Activated CD4-positive, alpha-beta T cell treated with anti-CD3 and anti-CD28 coated beads, Interleukin-2, amount 10 ng/mL, durations not matched to agents 7 days and 5 days (primary cell): ENCODE measurements at places on chromosomes 5 and 9.

GRCh38 chr9:92610470-92611420 is 59.2 kb downstream of the IPPK start:
- DNase-seq, result no peak

DNA sequence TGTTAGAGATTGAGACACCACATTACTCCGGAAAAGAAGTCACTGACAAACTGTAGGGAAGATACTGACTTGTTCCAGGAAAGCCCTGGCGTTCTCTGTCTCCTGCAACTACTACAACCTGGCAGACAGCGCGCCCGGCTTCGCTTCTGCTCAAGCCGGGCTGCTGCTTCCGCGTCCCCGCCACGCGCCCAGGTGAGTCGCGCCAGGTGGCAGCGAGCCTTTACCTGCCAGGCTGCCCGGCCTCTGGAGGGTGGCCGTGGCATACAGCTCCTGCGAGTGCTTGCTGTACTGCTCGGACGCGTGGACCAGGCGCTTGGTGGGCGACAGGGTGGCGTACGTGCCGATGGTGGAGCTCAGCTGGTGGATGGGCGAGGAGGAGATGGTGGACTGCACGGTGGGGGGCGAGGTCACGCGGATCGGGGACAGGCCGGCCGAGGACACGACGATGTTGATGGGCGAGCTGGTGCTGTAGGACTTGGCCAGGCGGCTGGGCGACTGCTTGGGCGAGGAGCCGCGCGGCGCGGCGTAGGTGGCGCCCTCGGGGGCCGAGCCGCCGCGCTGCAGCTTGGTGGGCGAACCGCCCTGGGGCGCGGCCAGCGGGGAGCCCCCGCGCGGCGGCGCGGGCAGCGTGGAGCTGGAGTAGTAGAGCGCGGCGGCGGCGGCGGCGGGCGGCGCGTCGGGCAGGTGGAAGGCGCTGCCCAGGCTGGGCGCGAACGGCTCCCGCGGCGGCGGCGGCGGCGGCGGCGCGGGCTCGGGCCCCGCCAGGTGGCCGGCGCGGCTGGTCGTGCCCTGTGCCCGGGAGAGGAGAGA is 519.6 kb downstream of the CTNND2 start:
- DNase-seq, result no peak

- DNase-seq, result no peak
Measured at GRCh38 chr9:91258451-91258850, 103.3 kb downstream of the AUH start.

GRCh38 chr5:87103616-87104287 is 163.9 kb upstream of the RASA1 start:
- no peak for DNase-seq

GRCh38 chr5:7684826-7685225 is 166.1 kb downstream of the CFAP90 start:
- no peak for DNase-seq

DNA sequence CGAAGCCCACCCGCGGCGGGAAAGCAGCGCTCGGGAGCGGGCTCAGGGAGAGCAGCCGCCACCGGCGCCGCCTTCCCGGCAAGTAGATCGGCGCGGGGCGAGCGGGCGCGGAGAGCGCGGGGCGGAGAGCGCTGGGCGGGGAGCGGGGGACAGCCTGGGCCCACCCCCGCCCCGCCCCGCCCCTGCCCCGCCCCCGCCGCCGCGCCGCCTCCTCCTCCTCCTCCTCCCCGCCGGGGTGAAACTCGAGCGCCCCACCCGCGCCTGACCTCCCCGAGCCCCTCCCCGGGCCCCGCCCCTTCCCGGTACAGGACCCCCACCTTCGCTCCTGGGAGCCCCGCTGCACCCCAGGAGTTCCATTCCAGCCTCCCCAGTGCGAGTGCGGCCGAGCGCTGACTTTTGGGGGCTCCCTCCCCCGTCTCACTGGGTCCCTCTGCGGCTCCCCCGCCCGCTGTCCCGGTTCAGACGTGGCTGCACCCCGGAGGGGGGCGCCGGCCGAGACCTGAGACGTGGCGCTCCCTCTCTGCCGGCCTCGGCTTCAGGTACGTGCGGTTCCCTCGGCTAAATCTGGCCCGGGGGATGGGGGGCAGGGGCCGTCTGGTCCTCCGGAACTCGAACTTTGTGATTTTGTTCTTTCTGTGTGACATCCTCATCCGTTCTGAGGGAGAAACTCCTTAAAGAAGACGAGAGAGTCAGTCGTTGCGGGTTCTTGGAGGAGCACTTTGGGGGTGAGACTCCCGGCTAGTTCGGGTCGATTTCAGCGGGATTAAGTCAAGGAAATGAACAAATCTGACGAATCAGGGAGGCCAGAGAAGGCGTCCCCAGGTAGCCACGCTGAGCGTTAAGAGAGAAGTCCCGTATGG is at the start of gene SEMA5A:
SEMA5A (minus strand) TSS at position 84 of the 860 bp plus-strand sequence. CDS start 166,129 bp downstream, outside the sequence.
- DNase-seq, result peak; percentile 6

- no peak for DNase-seq
Measured at GRCh38 chr9:127545196-127546124, 66.6 kb upstream of the STXBP1 start.

GRCh38 chr9:135565141-135565628 is 3.6 kb downstream of the PAEP start:
- no peak for DNase-seq

DNA sequence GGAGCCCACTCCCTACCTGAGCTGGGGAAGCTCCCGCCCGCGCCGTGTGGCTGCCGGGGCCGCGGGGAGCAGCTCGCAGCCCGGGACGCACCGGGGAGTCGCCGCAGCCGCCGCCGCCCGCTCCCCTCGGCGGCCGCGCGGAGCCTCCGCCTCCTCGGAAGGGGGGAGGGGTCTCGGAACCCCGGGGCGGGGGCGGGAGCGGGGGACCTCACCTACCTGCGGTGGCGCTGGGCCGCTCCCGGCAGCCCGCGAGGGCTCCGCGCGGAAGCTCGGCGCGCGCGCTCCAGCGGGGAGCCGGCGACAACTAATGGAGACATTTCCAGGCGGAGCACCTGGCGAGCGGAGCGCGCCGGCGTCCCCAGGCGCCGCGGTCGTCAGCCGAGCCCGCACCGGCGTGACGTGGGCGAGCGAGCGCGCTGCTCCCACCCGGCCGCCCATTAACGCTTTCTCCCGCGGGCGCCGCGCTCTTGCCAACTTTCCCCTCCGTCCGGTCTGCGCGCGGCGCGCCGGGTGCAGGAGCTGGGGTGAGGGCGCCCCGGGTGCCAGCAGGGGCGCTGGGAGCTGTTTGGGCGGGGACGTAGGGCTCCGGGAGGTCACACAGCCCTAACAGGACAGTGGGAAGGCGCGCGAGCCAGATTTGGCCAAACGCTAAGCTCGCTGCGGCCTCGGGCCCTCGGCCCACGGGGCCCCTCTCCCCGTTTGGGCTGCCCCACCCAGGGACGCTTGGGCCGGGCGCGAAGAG is 4.3 kb upstream of the IRX4 start:
- DNase-seq, result no peak

DNA sequence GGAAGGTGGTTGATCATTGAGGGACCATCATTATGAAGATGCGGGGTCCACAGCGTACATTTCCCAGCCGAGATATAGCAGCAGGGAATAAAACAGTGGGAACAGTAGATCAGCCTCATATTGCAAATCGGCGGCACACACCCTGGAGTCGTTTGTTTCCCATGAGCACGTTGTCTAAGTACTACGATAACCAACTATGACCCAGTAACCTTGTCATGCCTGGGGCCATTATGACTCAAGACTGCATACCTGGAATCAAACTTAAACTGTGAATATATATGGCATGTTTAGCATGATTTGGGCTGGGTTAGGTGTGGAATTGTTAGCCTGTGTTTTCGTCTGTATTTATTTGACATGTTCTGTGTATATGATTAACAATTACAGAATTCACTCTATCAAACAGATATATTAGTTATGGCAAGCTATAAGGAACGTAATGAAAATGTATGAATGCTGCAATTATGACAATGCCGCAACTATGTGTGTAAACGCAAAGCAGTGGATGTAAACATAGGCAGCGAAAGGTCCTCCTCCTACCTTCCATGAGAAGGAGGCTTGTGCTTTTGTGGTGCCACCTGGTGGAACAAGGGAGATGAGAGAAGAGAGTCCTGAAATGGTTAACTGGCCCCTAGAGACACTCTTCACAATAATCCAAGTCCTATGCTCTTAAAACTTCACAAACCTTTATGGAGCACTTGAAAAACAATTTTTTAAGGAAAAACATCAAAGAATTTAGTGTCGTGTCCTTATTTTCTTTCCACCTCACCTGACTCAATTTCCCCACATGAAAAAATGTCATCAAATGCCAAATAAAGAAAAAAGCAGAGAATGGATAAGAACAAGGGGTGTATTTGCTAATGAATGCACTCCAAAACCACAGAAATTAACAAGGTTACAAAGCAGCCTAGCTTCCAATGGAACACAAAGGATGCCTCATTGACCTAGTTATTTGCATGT is 47.1 kb downstream of the SEMA5A start:
- DNase-seq, result no peak

GRCh38 chr5:68843624-68844364 is 250.0 kb upstream of the SLC30A5 start:
- no peak for DNase-seq

DNA sequence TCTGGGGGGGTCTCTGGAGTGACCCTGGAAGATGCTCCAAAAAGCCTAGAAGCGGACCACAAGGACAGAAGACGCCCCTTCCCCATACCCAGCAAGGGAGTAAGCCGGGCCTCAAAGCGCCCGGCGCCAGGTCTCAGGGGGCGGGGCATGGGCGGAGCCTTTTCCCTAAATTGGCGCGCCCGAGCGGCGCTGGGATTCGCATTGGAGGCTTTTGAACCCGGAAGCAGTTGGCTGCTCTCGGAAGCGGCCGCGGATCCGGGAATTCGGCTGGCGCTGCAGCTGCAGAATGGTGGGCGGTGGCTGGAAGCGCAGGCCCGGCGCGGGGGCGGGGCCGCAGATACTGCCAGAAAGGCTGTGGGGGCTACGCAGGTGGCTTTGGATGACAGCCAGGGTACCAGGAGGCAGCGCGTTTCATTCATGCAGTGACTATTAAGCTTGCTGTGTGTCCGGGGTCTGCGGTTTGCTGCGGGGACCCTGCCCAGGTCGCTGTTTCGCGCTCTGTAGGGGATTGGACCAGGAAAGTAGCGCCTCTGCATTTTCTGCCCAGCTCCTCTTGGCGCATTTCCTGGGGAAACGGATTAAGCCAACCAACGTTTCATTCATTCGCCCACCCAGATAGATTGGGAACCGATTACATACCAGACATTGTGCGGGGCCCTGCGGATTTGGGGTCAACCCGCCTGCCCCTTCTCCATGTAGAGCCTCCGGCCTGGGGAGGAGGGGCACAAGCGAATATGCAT is 83.0 kb upstream of the FREM1 start:
- DNase-seq, result peak; percentile 33

GRCh38 chr9:99544526-99544925 is 277.2 kb upstream of the NR4A3 start:
- no peak for DNase-seq

- peak; percentile 10 for DNase-seq
Measured at GRCh38 chr5:103120607-103121200, 603 bp downstream of the PPIP5K2 start.

GRCh38 chr5:141898448-141899049 is 20.3 kb upstream of the PCDH1 start:
- no peak for DNase-seq

DNA sequence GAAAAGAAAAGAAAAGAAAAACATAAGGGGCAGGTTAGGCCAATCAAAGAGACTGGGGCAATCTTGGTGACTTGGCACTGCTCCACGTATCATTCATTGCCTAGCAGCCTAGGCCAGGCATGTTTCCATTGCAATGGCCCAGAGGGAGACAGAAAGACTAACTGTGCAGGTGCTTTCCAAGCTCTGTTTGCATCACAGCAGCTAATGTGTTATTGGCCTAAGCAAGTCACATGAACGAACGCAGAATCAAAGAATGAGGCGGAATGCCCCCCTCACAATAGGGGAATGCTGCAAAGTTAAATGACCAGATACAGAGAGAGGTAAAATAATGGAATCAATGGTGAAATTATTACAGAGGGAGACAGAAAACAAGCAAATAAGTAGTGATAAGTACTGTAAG is 11.1 kb upstream of the VPS13A start:
- DNase-seq, result no peak

DNA sequence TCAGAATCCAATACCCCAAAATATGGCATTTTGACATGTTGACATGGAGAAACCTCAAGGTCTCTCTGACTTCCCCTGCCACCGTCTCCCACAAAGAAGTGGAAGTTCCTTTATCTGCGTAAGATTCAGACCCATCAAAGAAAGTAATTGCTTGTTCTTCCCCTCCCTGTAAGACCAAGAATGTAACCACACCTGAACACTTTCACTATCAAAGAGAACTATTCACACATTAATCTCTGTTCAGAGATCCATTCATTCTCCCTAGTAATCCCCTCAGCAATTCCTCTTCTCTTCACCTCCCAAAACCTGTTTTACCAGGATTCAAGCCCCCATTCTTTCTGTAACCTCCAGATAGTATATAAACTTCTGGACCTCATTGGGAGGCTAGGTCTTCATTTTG is 4.1 kb upstream of the SLC1A1 start:
- no peak for DNase-seq

DNA sequence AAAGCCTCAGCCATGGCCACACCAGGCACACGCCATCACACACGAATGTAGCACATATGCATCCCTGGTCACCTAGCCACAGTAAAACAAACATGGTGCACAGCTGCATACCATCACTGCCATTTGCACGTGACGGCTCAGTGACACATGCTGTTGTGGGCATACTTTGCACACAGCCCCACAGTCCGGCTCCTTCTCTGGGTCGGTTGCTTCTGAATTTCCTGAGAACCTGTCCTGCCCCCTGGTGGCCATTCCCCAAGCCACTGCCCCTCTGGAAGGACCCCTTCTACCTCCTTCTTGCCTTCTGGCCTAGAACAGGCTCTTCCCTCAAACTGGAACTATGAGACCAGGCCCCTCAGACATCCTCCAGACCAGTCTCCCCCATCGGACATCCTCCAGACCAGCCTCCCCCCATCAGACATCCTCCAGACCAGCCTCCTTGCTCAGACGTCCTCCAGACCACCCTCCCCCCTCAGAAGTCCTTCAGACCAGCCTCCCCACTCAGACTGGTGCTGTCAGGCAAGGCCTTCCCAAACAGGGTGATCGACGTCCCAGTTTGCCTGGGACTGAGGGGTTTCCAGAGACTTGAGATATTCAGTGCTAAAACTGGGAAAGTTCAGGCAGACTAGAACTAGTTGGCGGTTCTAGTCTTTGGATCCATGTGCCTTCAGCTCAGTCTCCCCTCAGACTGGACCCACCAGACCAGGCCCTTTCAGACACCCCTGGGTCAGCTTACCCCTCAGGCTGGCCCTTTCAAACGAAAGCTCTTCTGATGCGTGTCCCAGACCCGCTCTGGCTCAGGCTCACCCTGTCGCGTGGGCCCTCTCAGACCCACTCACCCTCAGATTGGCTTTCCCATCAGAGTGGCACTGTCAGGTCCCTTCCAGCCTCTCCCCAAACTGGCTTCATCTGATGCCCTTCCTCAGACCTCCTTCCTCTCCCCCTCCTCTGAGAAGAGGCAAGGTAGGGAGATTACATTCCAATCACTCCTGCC is 24.3 kb upstream of the ENHO start:
- DNase-seq, result peak; percentile 57
